Bronchus fibroblast of lung (primary cell): ENCODE measurements at places on chromosomes 13 and 19. TPM values are rescaled to one million over a fixed set of nuclear protein-coding genes. Genes with fewer than 3 reads are reported as not detected.

Gene ATP1A3
- 0.15 and 0.17 TPM in 2 replicates for total RNA-seq

Gene POMP
- 65.3 and 69.6 TPM in 2 replicates for total RNA-seq

Gene ZNF615
- total RNA-seq, result 3.3 and 4.5 TPM in 2 replicates

Gene RAB20
- 2.4 and 2.8 TPM in 2 replicates for total RNA-seq

Gene USPL1
- 9.2 and 9.5 TPM in 2 replicates for total RNA-seq

Gene BRCA2
- 8.4 and 8.9 TPM in 2 replicates for total RNA-seq

Gene URAD
- not detected in 2 replicates for total RNA-seq

Gene LIM2
- total RNA-seq, result not detected in 2 replicates

Gene OR7D2
- total RNA-seq, result not detected in 2 replicates

Gene ZNF460
- total RNA-seq, result 10.3 and 13.4 TPM in 2 replicates

Gene SYT3
- total RNA-seq, result 0.15 TPM in 1 of 2 replicates, not detected in the other

Gene MATK
- not detected in 2 replicates for total RNA-seq

Gene ZNF208
- total RNA-seq, result not detected in 2 replicates

Gene HCST
- not detected in 2 replicates for total RNA-seq

Gene OVOL3
- total RNA-seq, result not detected in 2 replicates

Gene OR4F17
- total RNA-seq, result not detected in 2 replicates

Gene KIR2DL4
- total RNA-seq, result not detected in 2 replicates

Gene ZNF471
- total RNA-seq, result 0.50 and 0.89 TPM in 2 replicates

Gene JSRP1
- 0.15 TPM in 1 of 2 replicates, not detected in the other for total RNA-seq

Gene SERTAD3
- 17.7 TPM in 2 replicates for total RNA-seq

Gene TTC9B
- not detected in 2 replicates for total RNA-seq

Gene RDH8
- not detected in 2 replicates for total RNA-seq
